Prostate gland (tissue), 2 donors: ENCODE measurements at places on chromosomes 16 and 17. TPM values are rescaled to one million over a fixed set of nuclear protein-coding genes. Genes with fewer than 3 reads are reported as not detected.

Gene ARSG
- 8.3 TPM for total RNA-seq

Gene HDAC5
- total RNA-seq = 71.2 TPM

DNA sequence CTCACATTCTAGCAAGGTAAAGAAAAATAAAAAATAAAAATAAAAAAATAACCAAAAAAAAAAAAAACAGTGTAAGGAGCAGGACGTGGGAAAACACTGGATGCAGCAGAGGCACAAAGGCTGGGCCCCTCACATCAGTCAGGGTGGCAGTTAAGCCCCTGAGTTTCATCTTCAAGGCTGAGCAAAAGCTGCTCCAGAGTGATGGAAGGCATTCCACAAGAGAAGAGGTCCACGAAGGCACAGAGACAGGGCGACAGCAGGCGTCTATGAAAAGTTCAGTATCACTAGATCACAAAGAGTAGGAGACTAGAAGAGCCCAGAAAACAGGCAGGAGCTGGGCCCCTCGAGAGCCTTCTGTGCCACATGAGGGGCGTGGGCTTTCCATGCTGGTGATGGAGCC is 12.0 kb downstream of the TMEM186 start:
- no peak overlapping the region for H3K27ac ChIP-seq
- DNase-seq = no peak
- H3K4me3 ChIP-seq = no peak overlapping the region
- no peaks in the 10 kb centered on the region for H3K4me1 ChIP-seq
- H3K27me3 ChIP-seq = no peaks in the 10 kb centered on the region

GRCh38 chr16:66325717-66326376 is 40.6 kb upstream of the CDH5 start:
- no peak overlapping the region for H3K27ac ChIP-seq
- no peaks in the 10 kb centered on the region for H3K27me3 ChIP-seq
- DNase-seq = no peak
- no peak overlapping the region for H3K4me3 ChIP-seq
- no peaks in the 10 kb centered on the region for H3K4me1 ChIP-seq
